Amniotic stem cell (primary cell): ENCODE measurements at places on chromosomes 11 and 22.
A peak's percentile ranks its signal among the peaks of the same experiment; 100 is the strongest.

GRCh38 chr22:23673826-23674690 lies 16.8 kb upstream of the RGL4 start:
- no peak for DNase-seq

GRCh38 chr11:16346975-16347374 lies 9.4 kb downstream of the SOX6 start:
- DNase-seq: peak; percentile 34

GRCh38 chr11:64239662-64240434 lies 1.0 kb upstream of the FKBP2 start:
- no peak for DNase-seq

DNA sequence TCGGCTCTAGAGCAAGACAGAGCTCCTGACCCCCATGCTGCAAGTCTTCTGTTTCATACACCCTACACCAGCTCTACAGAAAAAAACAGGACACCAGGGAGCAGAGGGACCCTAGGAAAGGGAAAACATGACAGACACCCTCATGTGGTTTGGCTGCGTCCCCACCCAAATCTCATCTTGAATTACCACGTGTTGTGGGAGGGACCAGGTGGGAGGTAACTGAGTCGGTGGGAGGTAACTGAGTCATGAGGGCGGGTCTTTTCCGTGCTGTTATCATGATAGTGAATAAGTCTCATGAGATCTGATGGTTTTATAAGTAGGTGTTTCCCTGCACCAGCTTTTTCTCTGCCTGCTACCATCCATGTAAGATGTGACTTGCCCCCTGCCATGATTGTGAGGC lies 6.6 kb upstream of the C22orf39 start:
- no peak for DNase-seq

- no peak for DNase-seq
These were observed 109.2 kb downstream of the TTC17 start for GRCh38 chr11:43467958-43468357.

GRCh38 chr11:12845163-12845562 lies 164.0 kb upstream of the RASSF10 start:
- DNase-seq: no peak

GRCh38 chr22:40076702-40077645 lies 82.2 kb downstream of the FAM83F start:
- DNase-seq: peak; percentile 2

DNA sequence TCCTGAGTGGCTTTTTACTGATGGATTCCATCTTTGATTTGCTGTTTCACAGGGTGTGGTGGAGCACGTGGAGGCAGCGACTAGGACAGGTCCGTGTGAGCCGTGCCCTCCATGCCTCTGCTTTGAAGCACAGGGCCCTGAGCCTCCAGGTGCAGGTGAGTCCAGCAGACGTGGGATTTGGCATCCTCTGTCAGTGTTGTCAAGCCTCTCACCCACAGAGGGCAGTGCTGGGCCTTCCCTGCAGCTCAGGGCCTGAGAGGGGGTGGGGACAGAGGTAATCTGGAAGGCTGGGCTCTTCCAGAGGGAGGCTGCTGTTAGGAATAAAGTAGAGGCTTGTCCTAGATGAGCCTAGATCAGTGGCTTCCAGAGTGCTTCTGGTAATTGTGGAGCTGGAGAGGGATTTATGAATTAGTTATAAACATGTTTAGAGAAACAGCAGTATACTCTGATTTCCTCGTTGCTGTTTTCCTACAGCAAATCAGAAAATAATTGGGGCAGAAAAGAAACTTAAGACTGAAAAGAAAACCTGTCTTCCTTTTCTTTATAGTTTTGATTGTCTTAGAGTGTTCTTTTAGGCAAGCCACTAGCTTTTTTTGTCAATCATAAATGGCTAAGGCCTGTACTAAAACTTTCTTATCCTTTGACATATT lies 65.0 kb downstream of the SFI1 start:
- DNase-seq: peak; percentile 74

DNA sequence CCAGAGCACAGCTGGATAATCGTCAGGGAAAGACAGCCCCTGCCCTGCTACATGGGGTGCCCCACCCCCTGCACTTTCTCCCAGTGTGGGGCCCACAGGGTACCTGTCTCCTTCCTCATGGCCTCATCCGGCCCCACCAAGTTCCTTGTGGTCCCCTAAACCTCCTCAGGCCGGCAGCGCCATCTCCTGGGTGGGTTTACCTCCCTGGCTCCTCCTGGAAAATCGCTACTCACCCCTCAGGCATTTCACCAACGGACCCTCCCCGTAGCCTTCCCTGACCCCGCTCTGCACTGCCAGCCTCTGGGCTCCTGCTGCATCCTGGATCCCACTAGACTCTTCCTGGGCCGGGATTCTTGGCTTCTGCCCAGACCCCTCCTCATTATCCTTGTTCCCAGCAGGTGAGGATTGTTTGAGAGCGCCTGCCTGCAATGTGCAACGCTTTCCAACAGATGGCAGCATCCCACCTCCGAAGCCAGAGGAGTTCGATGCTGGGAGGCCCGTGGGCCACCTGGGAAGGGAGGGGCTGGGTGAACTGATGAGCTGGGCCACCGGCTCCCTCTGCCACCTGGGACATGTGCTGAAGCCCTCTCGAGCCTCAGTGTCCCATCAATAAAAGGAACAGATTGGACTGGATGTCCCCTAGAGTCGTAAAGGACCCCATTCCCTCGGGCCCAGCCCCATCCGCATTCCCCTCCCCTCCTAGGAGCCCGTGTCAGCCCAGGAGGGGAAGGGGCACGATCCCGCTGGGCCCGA lies 44.2 kb upstream of the TTLL12 start:
- no peak for DNase-seq

GRCh38 chr11:78469896-78470295 lies 52.3 kb upstream of the GAB2 start:
- DNase-seq: no peak

DNA sequence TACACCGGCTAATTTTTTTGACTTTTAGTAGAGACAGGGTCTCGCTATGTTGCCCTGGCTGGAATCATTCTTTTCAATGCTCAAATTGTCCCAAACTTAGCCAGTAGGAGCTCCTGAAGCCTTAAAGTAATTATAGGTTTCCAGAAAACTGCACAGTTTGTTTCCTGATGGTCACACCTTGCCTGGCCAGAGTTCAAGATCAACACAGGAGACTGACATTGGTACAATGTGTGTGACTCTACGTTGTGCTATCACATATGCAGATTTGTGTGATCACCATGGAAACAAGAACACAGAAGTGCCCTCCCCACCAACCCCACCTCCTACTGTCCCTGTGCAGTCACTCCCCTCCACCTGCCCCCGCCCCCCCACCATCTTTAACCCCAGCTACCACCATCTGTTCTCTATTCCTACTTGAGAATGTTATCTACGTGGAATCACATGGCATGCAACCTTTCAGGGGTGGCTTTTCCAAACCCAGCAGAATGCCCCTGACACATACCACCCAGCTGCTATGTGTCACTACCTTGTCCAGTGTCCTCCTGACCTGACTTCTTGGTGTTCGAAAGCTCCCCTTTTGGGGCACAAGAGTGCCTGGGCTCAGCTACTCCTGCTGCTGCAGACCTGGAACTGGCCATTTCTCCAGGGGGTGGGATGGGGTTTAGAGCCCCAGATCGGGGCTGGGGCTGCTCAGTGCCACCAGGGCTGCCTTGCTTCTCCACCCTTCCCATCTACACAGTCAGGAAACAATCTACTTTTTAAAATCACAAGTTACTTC lies 6.1 kb upstream of the NAP1L4 start:
- no peak for DNase-seq

GRCh38 chr11:102267609-102268008 lies 49.7 kb upstream of the BIRC3 start:
- no peak for DNase-seq

DNA sequence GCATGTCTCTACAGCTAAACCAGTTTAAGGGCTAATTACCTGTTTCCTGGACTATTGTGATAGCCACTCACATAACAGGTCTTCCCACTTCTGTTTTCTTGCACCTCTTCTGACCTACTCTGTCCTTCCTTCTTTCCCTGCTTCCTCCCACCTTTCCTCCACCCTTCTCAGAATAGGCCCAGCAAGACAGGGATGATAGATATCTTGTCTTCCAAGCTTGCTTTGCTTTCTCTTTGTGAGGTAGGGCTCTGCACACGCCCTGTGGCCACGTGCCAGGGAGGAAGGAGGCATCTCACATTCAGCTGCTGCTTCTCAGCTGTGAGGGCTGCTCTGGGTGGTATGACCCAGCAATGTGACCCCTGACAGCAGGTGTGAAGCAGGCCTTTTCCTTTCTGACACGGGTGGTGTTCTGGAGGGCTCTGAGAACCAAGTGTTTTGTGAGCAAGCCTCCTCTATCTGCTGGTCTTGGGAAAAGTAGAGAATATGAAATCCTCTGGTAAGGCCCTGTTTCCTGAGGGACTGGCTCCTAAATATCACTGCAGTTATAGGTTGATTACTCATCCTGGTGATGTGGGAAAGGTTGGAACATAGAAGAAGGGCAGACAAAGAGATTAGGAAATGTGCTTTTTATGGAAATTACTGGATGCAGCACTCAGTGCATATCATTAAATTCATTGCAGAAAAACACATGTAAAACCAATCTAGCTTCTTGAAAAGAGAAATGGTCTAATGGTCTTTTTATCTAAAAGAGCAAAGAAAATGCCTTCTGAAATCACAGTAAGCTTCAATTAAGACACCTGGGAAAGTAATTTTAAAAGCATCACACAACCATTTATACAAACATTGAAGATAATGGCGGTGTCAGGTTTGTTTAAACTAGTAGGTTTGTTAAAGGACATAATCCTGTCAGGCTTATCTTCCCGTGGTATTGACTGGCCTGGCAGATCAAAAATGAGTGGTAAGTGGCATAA lies 8.5 kb downstream of the AMOTL1 start:
- DNase-seq: no peak

GRCh38 chr11:122995526-122995925 lies 13.9 kb upstream of the BSX start:
- DNase-seq: no peak

DNA sequence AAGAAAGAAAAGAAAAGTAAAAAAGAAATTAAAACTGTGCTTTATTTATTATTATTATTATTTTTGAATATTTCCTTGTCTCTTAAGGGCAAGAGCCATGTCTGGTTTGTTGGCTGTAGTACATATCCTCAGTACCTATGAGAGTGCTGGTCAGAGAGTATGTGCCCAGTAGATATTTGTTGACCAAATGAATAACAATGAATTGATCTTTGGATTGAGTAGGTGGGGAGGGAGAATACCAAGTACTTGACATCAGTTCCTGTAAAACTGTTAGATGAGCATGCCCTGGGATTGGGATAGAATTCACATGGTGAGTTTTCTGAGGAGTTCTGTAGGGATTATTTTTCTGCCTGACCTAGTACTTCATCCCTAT lies 11.4 kb downstream of the STIM1 start:
- no peak for DNase-seq

- DNase-seq: no peak
These were observed 305.0 kb downstream of the BUD13 start for GRCh38 chr11:116467823-116468222.

DNA sequence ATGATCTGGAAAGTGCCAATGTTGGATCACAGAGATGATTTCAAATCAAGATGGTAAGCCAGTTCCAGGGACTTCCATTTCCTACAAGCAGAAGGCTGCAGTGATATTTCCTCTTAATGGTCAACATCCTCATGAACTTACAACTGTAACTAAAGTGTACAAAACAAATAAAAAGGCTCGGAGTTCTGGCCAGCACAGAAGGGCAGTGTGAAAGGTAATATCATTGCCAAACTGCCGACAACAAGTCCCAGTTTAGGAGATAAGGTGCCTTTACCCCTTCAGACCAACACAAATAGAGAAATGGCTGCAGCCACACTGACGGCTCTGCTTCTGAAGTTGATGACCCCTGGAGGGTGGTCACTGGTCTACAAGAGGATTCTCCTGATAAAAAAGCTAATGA lies 91.1 kb downstream of the ETS1 start:
- no peak for DNase-seq

GRCh38 chr22:35892192-35892591 lies 136.4 kb downstream of the RBFOX2 start:
- no peak for DNase-seq

GRCh38 chr11:73538381-73538872 lies 59.5 kb downstream of the FAM168A start:
- DNase-seq: no peak

DNA sequence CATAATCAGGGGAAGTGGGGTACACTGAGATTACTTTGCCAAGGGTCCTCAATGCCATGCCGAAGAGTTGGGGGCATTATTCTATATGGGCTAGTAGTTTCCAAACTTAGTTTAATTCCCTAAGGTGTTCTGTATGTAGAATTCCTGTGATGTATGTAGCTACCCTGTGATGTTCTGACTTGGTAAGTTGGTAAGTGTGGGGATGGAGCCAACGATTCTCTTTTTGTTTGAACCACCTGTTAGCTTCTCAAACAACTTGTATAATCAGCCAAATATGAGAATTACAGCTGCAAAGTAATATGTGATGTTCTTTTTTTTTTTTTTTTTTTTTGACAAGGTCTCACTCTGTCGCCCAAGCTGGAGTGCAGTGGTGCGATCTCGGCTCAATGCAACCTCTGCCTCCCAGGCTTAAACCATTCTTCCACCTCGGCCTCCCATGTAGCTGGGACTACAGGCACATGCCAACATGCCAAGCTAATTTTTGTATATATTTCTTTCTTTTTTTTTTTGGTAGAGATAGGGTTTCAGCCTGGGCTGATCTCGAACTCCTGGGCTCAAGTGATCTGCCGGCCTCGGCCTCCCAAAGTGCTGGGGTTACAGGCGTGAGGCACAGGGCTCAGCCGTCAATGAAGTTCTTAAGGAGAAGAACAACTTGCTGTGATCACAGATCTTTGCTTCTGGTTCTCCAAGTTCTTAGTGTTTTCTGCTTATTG lies 315.2 kb upstream of the CCDC90B start:
- DNase-seq: no peak

GRCh38 chr11:78022397-78023396 lies at the start of gene KCTD14:
Gene KCTD14 (minus strand): TSS chr11:78023276. CDS start chr11:78023249, 27 bp downstream.
- no peak for DNase-seq

DNA sequence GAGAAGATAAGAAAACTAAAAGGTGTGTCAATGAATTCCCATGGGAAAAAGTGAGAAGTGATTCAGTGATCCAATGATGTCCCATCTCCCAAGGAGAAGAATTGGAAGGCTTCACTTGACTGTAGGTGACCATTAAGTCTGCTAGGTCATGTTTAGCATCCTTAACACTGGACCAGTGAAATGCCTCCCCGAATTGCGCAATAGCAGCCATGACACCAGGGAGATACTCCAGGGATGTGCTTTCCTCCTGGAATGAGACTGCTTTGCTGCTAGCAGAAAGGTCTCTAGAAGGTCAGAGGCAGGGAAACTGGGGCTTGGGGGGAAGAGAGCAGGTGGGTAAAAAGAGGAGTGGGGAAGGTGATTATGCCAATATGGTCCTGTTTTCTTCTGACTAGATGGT lies 364.3 kb downstream of the OPCML start:
- DNase-seq: no peak

GRCh38 chr11:117514256-117514655 lies 186.6 kb downstream of the CEP164 start:
- no peak for DNase-seq

- DNase-seq: no peak
These were observed 516 bp downstream of the LRFN4 start for GRCh38 chr11:66857234-66857926.

DNA sequence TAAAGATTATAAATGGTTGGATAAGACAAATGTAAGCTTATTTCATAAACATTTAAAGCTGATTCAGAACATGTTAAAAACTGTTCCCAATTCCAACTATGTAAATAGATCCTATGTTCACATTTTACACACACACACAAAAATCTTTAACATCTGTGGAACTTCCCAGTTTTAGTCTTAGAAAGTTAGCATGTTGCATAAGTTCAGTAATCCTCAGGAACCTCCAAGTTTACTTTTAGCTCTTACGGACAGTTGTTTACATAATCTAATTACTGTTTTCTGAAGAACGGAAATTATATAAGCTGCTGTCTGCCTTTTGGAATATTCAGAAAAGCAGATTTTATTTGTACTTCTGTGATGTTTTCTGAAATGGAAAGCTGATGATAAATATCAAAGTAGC lies 53.3 kb downstream of the PANX1 start:
- no peak for DNase-seq
